ENCODE measurements at places on chromosomes 6 and 20.
A peak's percentile ranks its signal among the peaks of the same experiment; 100 is the strongest.

GRCh38 chr20:6636209-6637159, 131.0 kb upstream of the BMP2 start:
- DNase-seq: peak; percentile 58

GRCh38 chr6:153790876-153791473, 248.1 kb upstream of the OPRM1 start:
- DNase-seq: no peak

GRCh38 chr6:136517002-136517401, 33.2 kb downstream of the MAP7 start:
- DNase-seq: no peak

DNA sequence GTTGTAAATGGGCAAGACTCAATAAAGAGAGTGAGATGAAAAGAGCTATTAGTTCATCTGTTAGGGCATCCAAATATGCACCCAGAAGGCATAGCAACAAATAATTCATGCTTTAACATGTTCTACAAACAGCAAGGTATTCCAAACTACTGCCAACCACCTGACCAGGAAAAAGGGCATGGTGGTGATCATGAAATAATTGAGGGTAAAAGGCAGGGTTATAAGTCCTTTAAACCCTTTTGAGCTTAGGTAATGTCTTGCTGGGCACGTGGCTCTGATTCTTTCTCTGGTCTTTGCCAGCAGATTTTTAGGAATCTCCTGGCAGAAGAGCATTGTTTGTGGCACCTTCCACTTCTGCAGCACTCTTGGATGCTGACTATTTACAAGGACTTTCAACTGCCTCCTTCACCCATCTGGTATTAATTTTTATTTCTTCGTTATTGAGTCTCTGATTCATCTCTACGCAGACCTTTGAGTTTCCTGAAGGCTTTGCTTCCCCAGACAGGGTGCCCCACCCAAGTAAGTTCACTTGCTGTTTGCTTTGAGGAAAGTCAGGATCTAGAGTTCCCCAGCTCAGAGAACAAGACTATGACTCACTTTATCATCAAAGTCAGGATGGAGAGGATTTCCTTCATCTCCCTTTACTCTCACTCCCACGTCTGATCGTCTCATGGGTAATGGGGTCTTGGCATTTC, 83.4 kb upstream of the NEDD9 start:
- DNase-seq: no peak

DNA sequence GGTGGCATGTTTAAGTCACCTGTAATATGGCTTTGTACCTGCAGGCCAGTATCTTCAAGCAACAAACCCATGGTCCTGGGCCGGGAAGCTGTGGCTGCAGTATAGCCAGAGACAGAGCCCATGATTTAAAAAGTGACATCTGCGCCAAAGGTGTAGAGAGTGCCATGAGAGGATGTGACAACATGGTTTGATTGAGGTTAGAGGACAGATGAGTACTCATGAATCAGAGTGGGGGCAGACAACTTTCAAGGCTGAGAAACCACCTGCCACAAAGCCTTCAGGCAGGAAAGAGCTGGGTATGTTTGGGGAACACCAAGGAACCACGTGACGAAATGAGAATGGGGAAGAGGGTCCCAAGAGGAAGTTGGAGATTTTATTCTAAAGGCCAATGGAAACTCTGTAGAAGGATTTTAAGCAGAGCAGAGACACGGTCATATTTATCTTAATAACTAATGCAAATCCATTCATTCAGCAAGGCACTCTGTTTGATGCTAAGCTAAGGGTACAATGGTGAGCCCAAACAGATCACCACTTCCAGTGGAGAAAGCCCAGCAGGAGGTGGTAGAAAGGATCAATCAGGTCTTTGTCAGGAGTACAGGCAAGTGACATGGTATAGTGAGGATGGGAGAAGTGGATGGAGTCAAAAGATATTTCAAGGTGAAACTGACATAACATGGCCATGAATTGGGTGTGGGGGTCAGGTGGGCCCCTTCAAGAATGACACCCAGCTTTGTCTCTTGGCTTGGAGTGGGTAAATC, 3.4 kb upstream of the MICAL1 start:
- peak; percentile 76 for DNase-seq

- no peak for DNase-seq
Observed at GRCh38 chr6:36576578-36576977, 17.6 kb upstream of the SRSF3 start.

DNA sequence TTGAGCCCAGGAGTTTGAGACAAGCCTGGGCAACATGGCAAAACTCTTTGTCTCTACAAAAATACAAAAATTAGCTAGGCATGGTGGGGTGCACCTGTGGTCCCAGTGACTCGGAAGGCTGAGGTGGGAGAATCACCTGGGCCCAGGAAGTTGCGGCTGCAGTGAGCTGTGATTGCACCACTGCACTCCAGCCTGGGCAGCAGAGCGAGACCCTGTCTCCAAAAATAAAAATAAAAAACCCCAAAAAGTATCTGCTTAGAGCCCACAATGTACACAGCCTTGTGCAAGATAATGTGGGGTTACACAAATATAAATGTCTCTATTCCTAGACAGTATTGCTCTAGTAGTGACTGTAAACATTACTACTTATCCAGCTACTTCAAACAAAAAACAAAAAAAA, 5.9 kb downstream of the ESF1 start:
- no peak for DNase-seq

GRCh38 chr6:62035952-62036351, 250.1 kb downstream of the KHDRBS2 start:
- no peak for DNase-seq

Measured in pons (tissue), 1 donor.